ENCODE measurements at places on chromosomes 2 and 18. TPM values are rescaled to one million over a fixed set of nuclear protein-coding genes. Genes with fewer than 3 reads are reported as not detected.

DNA sequence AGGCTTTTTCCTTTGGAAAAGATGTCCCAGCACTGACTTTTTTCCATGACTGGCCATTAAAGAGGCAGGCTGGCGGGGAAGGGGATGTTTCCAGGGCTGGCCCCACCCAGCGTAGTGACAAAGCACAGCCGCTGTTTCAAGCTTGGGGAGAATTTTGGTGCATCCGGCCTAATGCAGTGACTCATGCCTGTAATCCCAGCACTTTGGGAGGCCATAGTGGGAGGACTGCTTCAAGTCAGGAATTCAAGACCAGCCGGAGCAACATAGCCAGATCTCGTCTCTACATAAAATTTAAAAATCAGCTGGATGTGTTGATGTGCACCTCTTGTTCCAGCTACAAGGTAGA, 78.0 kb upstream of the SH3BP4 start:
- DNase-seq = no peak

- DNase-seq = no peak
Observed at GRCh38 chr18:62550746-62551145, 27.9 kb downstream of the ZCCHC2 start.

DNA sequence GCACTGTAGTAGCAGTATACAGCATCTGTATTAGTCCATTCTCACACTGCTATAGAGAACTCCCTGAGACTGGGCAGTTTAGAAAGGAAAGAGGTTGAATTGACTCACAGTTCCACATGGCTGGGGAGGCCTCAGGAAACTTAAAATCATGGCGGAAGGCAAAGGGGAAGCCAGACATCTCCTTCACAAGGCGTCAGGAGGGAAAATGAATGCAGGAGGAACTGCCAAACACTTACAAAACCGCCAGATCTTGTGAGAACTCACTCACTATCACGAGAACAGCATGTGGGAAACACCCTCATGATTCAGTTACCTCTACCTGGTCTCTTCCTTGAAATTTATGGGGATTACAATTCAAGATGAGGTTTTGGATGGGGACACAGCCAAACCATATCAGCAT, 25.4 kb downstream of the MAP4K4 start:
- DNase-seq = peak; percentile 59

- DNase-seq = no peak
Observed at GRCh38 chr2:50443868-50444630, 587.9 kb downstream of the NRXN1 start.

GRCh38 chr2:203846490-203847105, 21.0 kb upstream of the CTLA4 start:
- no peak for DNase-seq

GRCh38 chr2:20414806-20415205, 32.1 kb upstream of the RHOB start:
- no peak for DNase-seq

GRCh38 chr18:27235218-27235870, 50.2 kb upstream of the CHST9 start:
- DNase-seq = no peak

FRZB gene
- not detected for polyA plus RNA-seq

C1GALT1C1L gene
- not detected for polyA plus RNA-seq

PKDCC gene
- 0.82 TPM for polyA plus RNA-seq

HPCAL1 gene
- 40.4 TPM for polyA plus RNA-seq

All from B cell (primary cell).